ENCODE measurements at places on chromosomes 3 and 15. TPM values are rescaled to one million over a fixed set of nuclear protein-coding genes. Genes with fewer than 3 reads are reported as not detected.

Gene SACM1L
- total RNA-seq: 51.0 TPM

Gene SLC28A2
- total RNA-seq: not detected

Gene LDHAL6B
- total RNA-seq: not detected

GRCh38 chr3:38565339-38566214 lies 69.4 kb downstream of the EXOG start:
- H3K27me3 ChIP-seq: no peaks in the 10 kb centered on the region
- no peaks in the 10 kb centered on the region for H3K36me3 ChIP-seq
- no peak overlapping the region for H3K27ac ChIP-seq
- no peak for DNase-seq
- no peaks in the 10 kb centered on the region for H3K4me1 ChIP-seq
- no peak overlapping the region for H3K4me3 ChIP-seq

GRCh38 chr3:48305396-48305795 lies 28.1 kb downstream of the SPINK8 start:
- no peak overlapping the region for H3K4me3 ChIP-seq
- peaks cover 11% of the 10 kb centered on the region for H3K4me1 ChIP-seq
- no peak for DNase-seq
- H3K36me3 ChIP-seq: peaks cover 8% of the 10 kb centered on the region

GRCh38 chr3:45075821-45076625 lies 49.9 kb downstream of the CLEC3B start:
- H3K27ac ChIP-seq: no peak overlapping the region
- no peaks in the 10 kb centered on the region for H3K36me3 ChIP-seq
- H3K4me1 ChIP-seq: no peaks in the 10 kb centered on the region
- H3K4me3 ChIP-seq: no peak overlapping the region
- H3K27me3 ChIP-seq: no peaks in the 10 kb centered on the region

GRCh38 chr3:38998086-38998485 lies 53.7 kb downstream of the SCN11A start:
- no peaks in the 10 kb centered on the region for H3K36me3 ChIP-seq
- DNase-seq: no peak
- no peaks in the 10 kb centered on the region for H3K27me3 ChIP-seq
- no peaks in the 10 kb centered on the region for H3K4me1 ChIP-seq
- no peak overlapping the region for H3K4me3 ChIP-seq

DNA sequence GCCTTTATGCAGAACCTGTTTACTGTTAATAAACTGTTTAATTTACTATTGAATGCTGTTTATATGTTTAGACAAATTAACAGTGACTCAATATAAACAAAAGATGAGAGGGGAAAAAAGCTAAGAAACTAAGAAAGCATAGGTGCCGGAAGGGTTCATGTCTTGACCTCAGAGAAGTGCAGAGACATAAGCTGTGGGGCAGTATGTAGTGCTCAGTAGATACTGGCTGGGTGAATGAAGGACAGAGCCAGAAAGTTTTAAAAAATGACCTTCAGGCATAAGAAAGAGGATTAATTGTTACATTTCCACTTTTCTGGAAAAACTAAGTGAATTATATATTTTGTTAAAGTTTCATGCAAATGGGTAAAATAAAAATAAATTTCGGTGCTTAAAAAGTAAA lies 14.2 kb downstream of the SERPINI1 start:
- H3K27ac ChIP-seq: no peak overlapping the region
- H3K4me1 ChIP-seq: peaks cover 11% of the 10 kb centered on the region
- H3K4me3 ChIP-seq: no peak overlapping the region
- DNase-seq: no peak
- no peaks in the 10 kb centered on the region for H3K27me3 ChIP-seq

DNA sequence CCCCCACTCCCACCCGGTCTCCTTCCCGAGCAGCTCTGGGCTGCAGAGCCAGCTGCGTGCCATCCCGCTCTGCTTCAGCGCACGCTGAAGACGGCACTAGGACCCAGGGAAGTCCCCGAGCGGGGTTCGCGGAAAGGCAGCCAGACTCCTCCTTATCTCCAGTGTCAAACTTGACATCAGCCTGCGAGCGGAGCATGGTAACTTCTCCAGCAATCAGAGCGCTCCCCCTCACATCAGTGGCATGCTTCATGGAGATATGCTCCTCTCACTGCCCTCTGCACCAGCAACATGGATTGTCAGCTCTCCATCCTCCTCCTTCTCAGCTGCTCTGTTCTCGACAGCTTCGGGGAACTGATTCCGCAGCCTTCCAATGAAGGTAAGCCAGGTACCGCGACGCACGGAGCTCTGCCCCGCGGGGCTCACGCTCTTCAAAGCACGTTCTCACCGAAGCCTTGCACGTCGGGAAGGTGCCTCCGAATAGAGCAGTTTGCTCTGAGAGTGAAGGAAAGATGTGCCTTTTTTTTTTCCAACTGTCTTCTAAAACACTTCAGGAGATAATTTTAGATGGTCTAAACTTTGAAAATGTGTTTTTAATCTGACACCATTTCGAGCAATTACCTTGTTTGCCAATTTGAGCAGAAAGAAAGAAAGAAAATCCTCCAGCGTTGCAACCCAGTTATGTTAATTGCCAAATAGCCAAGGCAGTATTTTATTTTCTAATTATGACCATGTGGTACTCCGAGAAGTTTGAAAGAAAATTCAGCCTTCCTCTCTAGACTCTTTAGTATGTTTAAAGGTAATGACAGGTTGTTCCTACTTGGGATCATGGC lies at the start of gene EPHA3:
Gene EPHA3 (plus strand): TSS at position 161 of the 830 bp plus-strand sequence. CDS start 128 bp downstream, at position 289.
- H3K27ac ChIP-seq: no peak within 1 kb of the TSS
- peaks cover 23% of the 10 kb centered on the region for H3K27me3 ChIP-seq
- peak within 1 kb of the TSS; percentile 64 for H3K4me3 ChIP-seq
- no peaks in the 10 kb centered on the region for H3K36me3 ChIP-seq
- H3K4me1 ChIP-seq: peaks cover 12% of the 10 kb centered on the region

DNA sequence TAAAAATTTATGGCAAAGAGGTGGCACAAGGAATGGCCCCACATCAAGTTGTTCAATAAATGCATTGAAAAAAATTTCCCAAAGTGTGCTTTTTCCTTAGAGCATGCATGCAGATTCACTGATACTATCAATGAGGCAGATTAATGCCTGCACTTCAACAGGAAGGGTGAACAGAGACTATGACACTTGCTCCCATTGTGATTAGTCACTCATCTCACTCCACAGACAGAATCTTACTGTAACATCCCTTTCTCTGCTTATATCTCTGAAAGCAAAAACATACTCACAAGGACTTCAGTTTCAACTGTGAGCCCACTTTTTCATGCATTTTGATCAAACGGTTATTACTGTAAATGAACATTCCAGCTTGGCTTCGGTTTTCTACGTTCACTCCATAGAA lies 60.9 kb downstream of the MORC1 start:
- DNase-seq: no peak
- H3K4me1 ChIP-seq: peaks cover 2% of the 10 kb centered on the region
- H3K27ac ChIP-seq: no peak overlapping the region
- H3K4me3 ChIP-seq: no peak overlapping the region

GRCh38 chr15:67144609-67145311 lies 79.4 kb downstream of the SMAD3 start:
- no peak for DNase-seq
- H3K36me3 ChIP-seq: peaks cover 6% of the 10 kb centered on the region
- peaks cover 75% of the 10 kb centered on the region for H3K4me1 ChIP-seq
- H3K27me3 ChIP-seq: no peaks in the 10 kb centered on the region

- H3K4me1 ChIP-seq: peaks cover 4% of the 10 kb centered on the region
- no peaks in the 10 kb centered on the region for H3K27me3 ChIP-seq
- DNase-seq: no peak
Observed at GRCh38 chr3:129618901-129619671, 12.6 kb upstream of the PLXND1 start.

DNA sequence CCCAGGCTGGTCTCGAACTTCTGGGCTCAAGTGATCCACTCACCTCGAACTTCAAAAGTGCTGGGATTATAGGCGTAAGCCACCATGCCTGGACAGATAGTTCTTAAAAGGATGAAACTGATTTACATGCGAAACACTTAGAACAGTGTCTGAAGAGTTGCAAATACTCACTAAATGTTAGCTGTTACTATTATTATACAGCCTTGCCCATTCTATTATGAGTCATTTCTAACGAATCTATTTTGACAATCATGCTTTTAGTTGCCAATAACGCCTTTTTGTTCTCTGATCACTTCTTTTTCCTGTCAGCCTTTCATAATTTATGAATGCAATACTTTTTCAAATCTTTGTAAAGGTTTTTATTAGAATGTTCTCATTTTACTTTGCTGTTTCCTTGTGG lies 112.7 kb downstream of the SNRK start:
- no peak overlapping the region for H3K4me3 ChIP-seq
- H3K36me3 ChIP-seq: no peaks in the 10 kb centered on the region
- H3K27ac ChIP-seq: no peak overlapping the region
- H3K27me3 ChIP-seq: no peaks in the 10 kb centered on the region
- DNase-seq: no peak
- H3K4me1 ChIP-seq: peaks cover 5% of the 10 kb centered on the region
